ENCODE measurements at places on chromosomes 11 and 22.

GRCh38 chr22:19525666-19526065, 1.5 kb upstream of the CLDN5 start:
- no peak for DNase-seq

DNA sequence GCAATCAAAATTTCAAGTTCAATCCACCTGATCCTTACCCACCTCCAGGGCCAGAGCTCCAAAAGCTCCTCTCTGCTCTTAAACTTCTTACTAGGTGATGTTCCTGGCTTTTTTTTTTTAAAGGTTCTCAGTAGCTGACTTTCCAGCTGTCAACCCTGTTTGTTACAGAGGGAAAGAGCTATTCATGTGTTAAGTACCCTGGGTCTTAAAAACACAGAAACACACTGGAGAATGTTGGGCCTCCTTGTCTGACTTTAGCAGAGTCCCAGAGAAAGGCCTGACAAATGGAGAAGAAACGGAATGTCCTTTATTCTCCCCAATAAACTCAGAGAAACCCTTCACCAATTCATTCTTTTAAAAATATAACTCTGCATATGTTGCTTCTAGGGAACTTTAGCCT, 3.2 kb downstream of the LRRC4C start:
- no peak for DNase-seq

DNA sequence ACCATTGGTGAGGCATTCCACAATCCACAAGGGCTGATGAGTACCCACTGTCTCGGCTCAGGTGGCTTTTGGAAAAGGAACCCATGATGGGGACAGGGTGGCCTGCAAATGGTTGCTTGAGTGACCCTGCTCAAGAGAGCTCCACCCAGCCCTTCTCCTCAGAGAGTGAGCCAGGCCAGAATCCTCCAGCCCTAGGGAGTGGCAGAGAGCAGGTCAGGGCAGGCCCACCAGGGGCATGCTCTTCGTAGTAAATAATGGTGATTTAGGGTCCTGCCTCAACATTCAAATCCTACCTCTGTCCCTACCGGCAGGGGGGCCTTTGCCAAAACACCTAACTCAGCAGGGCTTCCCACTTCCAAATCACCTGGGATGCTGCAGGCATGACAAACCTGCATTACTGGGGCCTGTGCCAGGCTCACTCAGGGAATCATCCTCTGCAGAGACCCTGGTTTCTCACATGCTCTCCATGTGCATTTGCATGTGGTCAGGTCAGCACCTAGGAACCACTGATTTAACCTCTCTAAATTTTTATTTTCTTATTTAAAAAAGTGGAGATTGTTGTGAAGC, 17.3 kb upstream of the TP53I11 start:
- DNase-seq = no peak

DNA sequence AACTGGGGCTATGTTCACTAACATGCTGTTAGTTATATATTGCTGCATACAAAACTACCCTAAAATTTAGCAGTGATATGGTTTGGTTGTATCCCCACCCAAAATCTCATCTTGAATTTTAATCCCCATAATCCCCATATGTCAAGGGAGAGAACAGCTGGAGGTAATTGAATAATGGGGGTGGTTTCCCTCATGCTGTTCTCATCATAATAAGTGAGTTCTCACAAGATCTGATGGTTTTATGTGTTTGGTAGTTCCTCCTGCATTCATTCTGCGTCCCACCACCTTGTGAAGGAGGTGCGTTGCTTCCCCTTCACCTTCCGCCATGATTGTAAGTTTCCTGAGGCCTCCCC, 10.0 kb upstream of the PATL1 start:
- no peak for DNase-seq

DNA sequence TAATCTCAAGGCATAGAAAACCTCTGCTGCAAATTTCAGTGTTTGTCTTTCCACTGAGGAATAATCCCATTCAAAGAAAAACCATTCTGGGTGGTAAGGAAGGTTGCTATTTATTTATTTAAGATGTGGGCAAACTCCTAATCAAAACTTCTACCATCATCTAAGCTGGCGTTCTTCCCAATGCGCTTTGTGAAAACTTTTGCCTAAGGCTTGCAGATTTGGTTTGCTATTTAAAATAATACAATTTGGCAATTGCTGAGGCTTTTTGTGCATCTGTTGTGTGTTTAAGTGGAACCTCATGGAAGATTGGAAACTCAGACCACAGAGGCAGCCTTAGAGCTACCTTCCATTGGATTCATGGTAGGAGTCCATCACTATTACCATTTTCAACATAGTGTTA, 309.0 kb downstream of the BLID start:
- DNase-seq = no peak

DNA sequence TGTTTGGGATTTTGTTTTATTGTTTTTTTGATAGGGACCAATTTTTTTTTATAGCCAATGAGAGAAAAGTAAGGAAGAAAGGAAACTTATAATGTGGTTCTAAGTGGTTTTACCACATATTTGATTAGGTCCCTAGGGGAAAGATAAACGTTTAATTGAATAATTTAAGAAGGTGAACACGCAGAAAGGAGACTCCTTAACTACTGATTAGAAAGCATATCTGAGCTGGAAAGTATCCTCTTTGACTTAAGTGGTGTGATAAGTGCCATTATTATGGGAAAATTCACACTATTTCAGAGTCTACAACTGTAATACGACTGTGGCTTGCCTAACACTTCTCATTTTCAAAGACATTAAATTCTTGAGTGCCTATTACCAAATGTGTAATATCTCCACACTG, 106.5 kb upstream of the GRAMD1B start:
- no peak for DNase-seq

DNA sequence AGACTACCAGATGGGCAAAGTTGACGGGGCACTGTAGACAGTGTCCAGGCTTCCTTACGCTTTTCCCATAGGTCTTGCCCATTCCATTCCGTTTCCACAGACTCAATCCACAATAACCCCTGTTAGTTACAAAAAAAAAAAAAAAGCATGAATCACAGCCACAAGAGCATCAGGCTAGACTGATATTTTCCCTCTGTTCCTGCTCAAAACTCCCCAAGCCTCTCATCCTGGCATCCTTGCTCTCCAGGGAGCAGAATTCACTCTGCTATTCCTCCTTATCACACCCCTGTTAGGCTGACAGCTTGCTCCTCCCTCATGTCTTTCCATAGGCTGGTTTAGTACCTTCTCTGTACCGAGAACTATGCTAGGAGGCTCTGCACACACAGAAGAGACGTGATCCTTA, 42.2 kb downstream of the TMEM123 start:
- no peak for DNase-seq

GRCh38 chr11:63556404-63557013, 6.7 kb downstream of the PLAAT2 start:
- DNase-seq = no peak

GRCh38 chr22:17218341-17218740, 894 bp downstream of the ADA2 start:
- DNase-seq = no peak

- DNase-seq = no peak
These were observed 15.6 kb downstream of the TBC1D10A start for GRCh38 chr22:30310881-30311771.

GRCh38 chr11:61752117-61752924, at the start of gene MYRF:
Gene MYRF (plus strand): TSS chr11:61752636. CDS start chr11:61752745, 109 bp downstream.
- peak; percentile 32 for DNase-seq

GRCh38 chr11:106424111-106424510, 346.6 kb downstream of the AASDHPPT start:
- DNase-seq = no peak

DNA sequence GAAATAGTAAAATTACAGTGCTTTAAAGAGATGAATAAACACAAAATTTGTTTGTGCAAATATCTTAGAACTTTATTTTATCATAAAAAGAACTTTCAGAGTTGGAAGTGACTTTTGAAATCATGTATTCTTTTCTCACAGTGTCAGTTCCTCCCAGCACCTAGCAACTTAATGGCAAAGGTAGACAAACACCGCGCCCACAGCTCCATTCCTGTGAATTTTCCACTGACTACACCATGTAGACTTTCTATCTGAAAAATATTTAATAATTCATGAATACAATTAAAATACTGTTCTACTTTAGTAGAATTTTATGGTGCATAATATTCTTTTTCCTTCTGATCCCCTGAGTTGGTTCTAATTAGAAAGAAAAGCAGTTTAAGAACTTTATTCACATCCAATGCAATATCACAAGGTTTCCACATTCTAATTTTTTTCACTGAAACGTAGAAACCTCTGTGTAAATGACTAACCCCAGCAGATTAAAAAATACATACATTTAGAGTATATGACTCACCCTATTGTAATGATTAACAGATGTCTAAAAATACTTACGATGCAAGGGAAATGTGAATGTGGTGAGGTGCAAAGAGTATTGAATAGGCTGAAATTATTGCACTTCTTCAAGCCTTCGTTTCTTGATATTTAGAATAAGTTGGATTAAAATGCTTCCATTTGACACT, 218.2 kb upstream of the CCDC179 start:
- no peak for DNase-seq

Data from stimulated activated CD4-positive, alpha-beta T cell treated with anti-CD3 and anti-CD28 coated beads, Interleukin-4, amount 100 ng/mL, for 4 hours (primary cell).